Osteocyte (in vitro differentiated cells): ENCODE measurements at places on chromosomes 13 and 19. TPM values are rescaled to one million over a fixed set of nuclear protein-coding genes. Genes with fewer than 3 reads are reported as not detected.
A peak's percentile ranks its signal among the peaks of the same experiment; 100 is the strongest.

The APLP1 gene
- total RNA-seq: 12.6 and 14.7 TPM in 2 replicates

The N4BP2L1 gene
- total RNA-seq: 9.8 and 10.2 TPM in 2 replicates

The SWSAP1 gene
- 1.3 and 2.4 TPM in 2 replicates for total RNA-seq

The RAB4B gene
- total RNA-seq: 19.7 and 20.4 TPM in 2 replicates

The HCN2 gene
- 27.2 and 28.3 TPM in 2 replicates for total RNA-seq

The IGFL2 gene
- not detected in 2 replicates for total RNA-seq

The SIGLECL1 gene
- total RNA-seq: not detected in 2 replicates

The GAS6 gene
- total RNA-seq: 14.8 and 15.0 TPM in 2 replicates

The FLT1 gene
- 3.4 and 3.8 TPM in 2 replicates for total RNA-seq

The CLIP3 gene
- 72.8 and 78.3 TPM in 2 replicates for total RNA-seq

The FCER2 gene
- not detected in 2 replicates for total RNA-seq

The ICAM5 gene
- total RNA-seq: 1.7 and 2.0 TPM in 2 replicates

The OR4F17 gene
- total RNA-seq: not detected in 2 replicates

The IZUMO2 gene
- not detected in 2 replicates for total RNA-seq

DNA sequence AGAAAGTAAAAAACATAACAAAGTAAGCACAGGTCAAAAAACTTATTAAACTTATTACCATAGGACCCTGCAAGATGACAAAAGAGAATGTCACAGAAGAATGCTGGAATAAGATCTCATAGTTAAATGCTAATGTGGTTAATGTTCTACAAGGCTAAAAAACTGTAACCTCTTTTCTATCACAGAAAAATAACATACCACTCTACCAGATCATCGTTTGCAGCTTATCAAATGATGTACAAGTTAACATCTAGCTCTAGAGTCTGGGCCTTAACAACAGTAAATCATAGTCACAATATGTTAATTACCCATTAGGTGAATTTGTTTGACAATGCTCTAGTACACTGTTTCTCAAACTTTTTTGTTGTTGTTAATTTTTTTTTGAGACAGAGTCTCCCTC, 53.0 kb downstream of the NUFIP1 start:
- DNase-seq: no peak

DNA sequence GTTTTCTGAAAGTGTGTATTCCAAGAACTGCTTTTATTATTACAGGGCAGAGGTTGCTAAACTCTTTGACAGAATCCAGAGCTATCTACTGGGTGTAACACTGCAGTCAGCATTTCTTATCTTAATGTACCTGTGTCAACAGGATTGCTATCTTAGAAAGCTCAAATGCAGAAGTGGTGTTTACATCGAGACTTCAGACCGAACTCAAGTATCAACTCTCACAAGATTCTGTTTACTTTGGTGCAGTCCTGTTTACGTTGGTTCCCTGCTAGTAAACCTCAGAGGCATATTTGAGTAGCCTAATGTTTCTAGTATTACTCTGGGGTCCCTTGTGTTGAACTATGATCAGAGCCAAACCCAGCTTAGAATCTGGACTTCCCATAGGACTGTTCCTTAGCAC, 20.5 kb downstream of the SLC15A1 start:
- DNase-seq: no peak

- no peak for DNase-seq
Measured at GRCh38 chr13:33743438-33744368, 74.2 kb upstream of the RFC3 start.

- no peak for DNase-seq
Measured at GRCh38 chr19:4974880-4975469, 6.1 kb downstream of the KDM4B start.

DNA sequence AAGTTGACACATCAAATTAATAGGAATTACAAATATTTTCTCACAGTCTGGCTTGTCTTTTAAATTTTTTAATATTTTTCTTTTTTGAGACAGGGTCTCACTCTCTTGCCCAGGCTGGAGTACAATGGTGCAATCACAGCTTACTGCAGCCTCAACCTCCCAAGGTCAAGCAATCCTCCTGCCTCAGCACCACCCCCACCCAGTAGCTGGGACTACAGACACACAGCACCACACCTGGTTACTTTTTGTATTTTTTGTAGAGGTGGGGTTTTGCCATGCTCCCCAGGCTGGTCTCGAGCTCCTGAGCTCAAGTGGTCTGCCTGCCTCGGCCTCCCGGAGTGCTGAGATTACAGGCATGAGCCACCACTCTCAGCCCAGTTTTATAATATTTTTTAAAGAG, 72.0 kb downstream of the SPATA13 start:
- peak; percentile 30 for DNase-seq

GRCh38 chr13:102564564-102564963, 32.2 kb upstream of the TPP2 start:
- DNase-seq: no peak

DNA sequence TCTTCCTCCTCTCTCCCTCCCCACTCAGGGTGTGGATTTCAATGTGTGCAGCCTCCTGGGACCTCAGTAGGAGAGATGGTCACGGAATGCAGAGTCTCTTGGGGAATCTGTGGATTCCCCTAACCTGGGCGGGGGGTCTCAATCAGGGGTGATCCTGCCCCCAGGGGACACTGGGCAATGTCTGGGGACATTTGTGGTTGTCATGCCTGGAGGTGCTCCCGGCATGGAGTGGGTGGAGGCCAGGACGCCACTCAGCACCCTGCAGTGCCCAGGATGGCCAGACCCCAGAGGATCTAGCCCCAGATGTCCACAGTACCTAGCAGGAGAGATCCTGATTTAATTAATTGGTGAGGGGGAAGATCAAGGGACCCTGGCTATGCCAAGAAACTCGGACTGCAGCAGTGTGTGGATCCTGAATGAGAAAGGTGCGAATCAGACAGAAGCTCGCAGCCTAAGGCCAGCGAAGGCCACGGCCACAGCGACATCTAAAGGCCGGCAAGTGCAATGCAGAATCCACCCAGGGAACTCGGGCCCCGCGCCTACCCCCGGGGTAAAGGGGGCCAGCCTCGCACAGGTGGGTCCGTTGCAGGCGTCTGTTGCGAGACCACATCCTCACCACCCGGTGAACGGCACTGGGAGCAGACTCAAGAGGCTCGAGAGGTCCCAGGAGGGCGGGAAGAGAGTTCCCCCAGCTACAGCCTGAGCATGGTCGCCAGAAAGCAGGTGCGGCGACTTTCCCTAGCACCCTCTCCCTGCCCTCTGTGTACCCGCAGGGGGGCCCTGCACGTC, 88.8 kb downstream of the GNG7 start:
- DNase-seq: no peak

DNA sequence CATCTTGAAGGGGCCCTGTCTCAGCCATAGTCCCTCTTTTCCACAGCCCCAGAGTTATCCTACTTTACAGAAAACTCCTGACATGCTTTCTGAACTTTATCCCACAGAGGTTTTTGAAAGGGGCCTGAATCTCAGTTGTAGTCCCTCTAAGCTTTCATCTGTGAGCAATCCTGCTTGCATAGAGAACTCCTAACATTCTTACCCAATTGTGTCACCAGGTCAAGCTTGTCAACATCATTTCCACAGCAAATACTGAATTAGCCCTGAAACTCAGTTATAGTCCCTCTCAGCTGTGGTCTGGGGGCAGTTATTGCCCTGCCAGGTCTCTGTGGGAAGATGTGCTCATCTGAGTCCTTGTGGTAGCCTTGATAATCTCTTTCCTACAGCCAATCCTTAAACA, 2190.3 kb upstream of the PCDH20 start:
- DNase-seq: no peak

- peak; percentile 92 for DNase-seq
Measured at GRCh38 chr13:100588331-100589177, at the start of gene GGACT. Gene GGACT (minus strand): TSS chr13:100588789. CDS start chr13:100532591, 56,198 bp downstream.

GRCh38 chr19:42246143-42246921, 3.9 kb upstream of the GSK3A start:
- DNase-seq: peak; percentile 92

- no peak for DNase-seq
Measured at GRCh38 chr19:48896191-48896720, 2.3 kb downstream of the TULP2 start.

DNA sequence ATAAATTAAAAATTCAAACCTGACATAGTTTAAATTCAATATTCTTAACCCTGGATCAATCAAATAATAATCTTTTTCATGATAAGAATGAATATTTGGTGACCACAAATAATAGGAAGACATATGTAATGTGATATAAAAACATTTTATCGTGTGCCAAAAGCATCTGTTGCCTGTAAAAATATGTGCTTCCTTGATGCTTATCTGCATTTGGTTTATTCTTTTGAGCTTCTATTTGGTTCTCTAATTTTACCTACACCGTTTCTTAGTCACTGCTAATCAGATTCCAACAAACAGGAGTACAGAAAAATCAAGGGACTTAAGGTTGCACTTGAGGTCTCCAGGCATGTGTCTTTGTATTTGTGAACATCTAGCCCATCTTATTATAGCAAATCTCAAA, 274.5 kb downstream of the DCT start:
- DNase-seq: no peak

GRCh38 chr13:62997696-62998095, 1582.0 kb upstream of the PCDH20 start:
- DNase-seq: no peak

- peak; percentile 90 for DNase-seq
Measured at GRCh38 chr19:44570984-44571684, 41.7 kb upstream of the CEACAM20 start.

DNA sequence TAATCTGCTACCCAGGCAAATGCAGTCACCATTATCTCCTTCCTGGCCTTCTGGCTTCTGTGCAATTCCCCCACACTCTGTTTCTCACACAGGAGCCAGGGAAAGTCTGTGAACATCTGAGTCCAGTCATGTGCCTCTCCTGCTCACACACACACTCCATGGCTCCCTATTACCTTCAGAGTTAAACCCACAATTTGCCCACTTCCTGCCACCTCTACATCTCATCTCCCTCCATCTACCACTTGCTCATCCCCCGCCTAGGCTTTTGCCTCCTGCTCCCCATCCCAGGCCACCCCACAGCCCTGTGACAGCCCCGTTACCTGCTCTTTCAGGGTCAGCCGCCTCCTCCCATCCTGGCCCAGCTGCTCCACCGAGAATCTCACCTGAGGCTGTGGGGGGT, 13.5 kb downstream of the IL12RB1 start:
- no peak for DNase-seq

DNA sequence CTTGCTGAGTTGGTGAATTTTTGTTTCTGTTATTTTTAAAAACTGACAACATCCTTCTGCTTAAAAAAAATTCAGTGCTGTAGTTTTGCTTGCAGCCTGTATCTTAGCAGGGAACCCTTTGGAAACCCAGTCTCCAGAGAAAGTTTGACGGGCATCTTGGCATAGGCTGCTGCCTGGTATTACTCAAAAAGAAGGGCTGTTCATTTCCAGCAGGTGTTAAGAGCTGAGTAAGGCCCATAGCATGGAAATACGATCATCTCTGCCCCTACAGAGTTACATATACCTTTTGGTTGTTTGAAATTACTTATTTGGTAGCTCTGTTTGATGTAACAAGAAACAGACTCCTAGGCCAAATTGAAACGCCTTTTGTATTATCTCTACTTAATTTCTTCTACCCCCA, 41.5 kb downstream of the URI1 start:
- DNase-seq: no peak

GRCh38 chr19:10640361-10640760, 13.8 kb upstream of the ILF3 start:
- DNase-seq: no peak

DNA sequence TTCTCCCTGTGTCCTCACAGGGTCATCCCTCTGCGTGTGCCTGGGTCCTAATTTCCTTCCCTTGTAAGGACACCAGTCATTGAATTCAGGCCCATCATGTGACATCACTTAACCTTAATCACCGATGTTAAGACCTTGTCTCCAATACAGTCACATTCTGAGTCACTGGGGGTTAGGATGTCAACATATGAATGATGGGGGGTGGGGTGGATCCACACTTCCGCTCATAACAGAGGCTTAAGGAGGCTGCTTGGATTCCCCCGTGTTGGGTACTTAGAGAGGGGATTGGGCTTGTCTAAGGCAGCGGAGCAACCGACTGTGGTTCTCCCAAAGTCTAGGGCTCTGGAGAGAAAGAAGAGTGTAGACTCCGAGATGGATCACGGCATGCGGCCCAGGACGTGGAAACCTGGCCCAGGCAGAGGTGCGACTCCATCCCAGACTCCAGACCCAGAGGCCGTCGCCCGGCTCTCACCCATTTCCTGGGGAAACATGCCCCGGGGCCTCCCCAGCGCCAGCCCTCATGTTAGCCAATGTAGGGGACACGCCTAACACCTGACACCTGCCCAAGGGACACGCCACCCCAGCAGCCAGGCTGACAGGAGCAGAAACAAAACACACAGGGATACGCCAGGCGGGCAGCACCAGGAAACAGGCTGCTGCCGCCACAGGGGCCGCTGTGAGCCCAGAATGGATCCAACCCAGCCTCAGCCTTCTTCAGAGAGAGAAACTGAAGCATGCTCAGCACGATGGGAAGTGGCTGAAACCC, 17.1 kb upstream of the IGLON5 start:
- DNase-seq: no peak

DNA sequence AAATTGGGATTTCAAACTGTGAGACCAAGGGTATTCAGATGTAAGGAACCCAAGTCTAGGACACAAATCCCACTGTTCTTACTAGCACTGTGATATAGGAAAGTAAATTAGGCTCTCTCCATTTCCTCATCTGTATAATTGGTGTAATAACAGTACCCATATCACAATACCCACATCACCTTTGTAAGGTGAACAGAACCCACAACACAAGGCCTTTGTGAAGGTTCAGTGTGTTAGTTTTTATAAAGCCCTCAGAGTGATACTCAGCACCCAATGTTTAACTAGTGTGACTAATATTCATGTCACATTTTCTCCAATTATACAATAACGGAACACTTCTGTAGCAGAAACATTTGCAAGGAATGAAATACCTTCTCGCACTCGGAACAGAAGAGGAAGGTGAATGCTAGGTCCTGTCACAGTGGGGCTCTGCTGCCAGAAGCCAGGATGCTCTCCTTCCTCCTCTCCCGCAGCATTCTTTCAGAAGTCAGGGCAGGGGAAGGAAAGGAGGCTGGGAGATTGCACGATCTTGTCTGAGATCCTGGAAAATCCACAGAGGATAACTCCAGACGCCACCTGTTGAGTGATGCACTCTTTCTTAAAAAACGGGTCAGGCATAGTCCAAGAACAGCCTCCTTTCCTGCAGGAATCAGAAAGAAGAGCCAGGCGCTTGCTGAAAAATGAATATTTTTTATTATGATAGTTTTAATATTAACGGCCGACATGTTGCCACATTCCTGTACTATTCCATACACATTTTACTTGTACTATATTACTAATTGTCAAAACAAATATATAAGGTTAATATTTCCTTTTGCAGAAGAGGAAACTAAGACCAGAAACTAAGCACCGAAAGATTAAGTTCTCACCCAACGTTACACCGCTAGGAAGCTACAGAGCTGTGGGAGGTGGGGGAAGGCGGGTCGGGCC, 762 bp downstream of the ZNF45 start:
- no peak for DNase-seq

- no peak for DNase-seq
Measured at GRCh38 chr19:29682236-29682895, 17.1 kb downstream of the PLEKHF1 start.

GRCh38 chr19:5588441-5588840, 20.7 kb upstream of the TINCR start:
- no peak for DNase-seq

- no peak for DNase-seq
Measured at GRCh38 chr13:101157261-101157660, 259.0 kb downstream of the NALCN start.

GRCh38 chr19:6227156-6227935, 52.4 kb downstream of the MLLT1 start:
- DNase-seq: no peak
